ENCODE measurements at places on chromosomes 16 and 17.

DNA sequence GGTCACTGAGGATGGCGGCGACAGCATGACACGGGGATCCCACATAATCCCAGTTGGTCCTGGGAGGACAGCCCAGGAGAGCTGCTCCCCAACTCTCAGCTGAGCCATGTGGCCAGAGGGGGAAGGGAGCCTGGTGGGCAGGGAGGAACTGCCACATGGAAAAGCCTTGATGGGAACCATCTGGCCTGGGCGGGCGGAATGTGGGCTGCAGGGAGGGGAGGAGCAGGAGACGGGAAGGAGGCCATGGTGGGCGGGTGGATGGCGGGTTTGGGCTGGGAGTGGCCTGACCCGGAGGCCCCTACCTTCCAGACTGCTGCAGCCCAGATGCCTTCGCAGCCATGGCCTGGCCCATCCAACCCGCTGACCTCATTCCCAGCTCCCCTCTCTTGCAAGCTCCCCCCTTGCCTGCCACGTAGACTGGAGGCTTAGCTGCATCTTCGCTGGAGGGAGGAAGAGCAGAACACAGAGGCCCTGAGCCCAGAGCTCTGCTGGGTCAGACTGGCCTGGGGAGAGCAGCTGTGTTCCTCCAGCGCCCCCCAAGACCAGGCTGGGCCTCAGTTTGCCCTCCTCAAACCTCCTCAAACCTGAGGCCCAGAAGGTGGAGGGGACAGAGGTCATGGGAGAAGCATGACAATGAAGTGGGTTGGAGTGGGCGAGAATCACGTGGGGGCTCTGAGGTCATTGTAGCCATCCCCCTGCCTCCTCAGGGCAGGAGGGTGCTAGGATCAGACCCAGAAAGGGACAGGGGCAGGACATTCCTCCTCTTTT lies 8.2 kb upstream of the COL1A1 start:
- DNase-seq: peak; percentile 85

DNA sequence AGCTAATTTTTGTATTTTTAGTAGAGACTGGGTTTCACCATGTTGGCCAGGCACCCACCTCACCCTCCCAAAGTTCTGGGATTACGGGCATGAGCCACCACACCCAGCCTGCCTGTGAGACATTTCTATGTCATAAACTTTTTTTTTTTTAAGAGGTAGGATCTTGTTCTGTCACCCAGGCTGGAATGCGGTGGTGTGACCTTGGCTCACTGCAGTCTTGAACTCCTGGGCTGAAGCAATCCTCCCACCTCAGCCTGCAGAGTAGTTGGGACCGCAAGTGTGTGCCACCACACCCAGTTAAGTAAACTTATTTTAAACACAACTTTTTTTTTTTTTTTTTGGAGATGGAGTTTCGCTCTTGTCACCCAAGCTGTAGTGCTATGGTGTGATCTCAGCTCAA lies 47.2 kb downstream of the SCNN1G start:
- DNase-seq: no peak

DNA sequence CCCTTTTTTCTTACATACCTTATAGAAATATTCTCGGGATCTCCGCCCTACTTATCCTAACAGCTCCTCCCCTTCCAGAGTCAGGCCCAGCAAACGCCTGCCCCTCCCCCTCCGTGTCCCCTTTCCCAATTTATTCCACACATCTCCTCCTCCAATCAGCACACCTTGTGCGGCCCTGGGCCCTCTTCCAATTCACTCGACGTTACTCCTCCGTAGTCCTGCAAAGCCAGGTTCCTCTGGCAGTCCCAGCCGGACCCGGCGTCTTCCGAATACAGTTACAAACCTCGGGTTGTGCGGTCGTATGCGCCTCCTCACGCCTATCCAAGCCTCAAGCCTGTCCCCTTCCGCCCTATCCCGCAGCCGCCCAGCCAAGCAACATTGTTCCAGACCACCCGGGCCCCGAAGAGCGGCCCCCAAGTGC lies 677 bp downstream of the CBX1 start:
- DNase-seq: peak; percentile 54

- no peak for DNase-seq
Measured at GRCh38 chr17:74608511-74608910, 15.0 kb downstream of the CD300E start.

GRCh38 chr16:31108794-31109558 lies 790 bp downstream of the BCKDK start:
- no peak for DNase-seq

- DNase-seq: no peak
Measured at GRCh38 chr17:76721463-76721862, 4.9 kb downstream of the JMJD6 start.

GRCh38 chr16:69939821-69940585 lies 11.1 kb upstream of the CLEC18A start:
- no peak for DNase-seq

- peak; percentile 9 for DNase-seq
Measured at GRCh38 chr17:41377546-41377945, 4.6 kb downstream of the KRT34 start.

DNA sequence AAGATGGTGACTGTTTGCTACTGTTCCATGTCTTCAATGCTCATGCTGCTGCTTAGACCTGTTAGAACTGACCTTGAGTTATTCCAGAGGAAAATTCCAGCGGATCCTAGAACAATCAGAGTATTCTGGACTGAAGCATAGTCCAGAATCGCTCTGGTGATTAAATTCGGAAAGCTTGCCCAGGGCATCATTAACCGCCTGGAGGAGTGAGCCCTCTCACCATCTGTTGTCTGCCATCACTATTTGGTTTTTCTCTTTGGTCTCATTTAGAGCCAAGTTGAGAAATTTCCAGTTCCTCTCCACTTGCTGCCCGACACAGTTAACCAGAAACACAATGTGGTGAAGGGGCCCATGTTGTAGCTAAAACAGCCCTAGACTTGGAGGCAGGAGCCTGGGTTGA lies 104.1 kb downstream of the BMERB1 start:
- DNase-seq: no peak

DNA sequence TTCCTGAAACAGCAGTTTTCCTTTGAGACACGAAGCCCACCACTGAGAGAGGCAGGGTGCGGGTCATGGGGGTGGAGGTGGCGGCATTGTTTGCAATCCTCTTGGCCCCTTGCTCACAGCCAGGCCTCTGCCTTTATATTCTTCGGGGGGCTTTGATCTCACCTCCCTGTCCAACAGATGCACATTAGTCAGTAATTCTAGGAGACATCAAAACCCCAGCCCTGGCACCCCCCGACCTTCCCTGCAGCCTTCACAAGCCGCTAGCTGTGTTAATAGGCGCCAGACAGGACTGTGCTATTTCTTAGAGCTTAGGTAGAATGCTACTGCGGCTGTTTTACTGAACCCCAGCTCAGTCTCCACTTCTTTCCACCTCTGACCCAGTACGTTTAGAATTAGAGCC lies 212.6 kb downstream of the RBFOX1 start:
- DNase-seq: peak; percentile 45

All from renal cortex interstitium (tissue), 15 donors.